ENCODE measurements at places on chromosomes 5 and 9.

DNA sequence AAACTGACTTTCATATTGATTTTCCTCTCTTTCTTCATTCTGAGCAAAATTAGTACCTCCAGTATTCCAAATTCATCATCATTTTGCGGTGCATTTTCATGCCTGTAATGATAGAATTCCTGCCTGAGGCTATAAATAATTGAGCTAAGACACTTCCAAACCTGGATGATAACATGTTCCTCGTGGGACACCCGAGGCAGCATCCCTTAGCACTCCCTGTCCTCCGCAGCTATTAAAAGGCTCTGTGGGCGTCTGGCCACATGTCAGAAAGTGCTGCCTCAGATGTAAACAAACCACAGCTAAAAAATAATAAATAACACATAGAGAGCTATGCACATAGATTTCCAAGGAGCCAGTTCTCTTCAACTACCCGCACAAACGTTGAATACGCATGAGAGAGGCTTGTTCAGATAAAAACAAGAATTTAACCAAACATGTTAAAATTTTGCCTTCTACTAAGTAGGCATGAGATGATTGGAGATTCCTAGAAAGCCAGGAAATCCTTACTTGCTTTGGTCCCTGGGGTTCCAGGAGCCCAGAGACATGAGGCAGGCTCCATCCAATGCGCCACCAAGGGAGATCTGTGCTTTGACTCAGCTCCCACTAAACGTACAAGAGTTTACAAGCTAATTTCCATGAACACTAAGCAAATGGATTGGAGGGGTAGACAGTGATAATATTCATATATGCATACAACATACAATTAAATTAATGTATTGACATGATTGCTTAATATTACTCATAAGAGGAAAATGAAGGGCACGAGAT, 82.7 kb downstream of the SHC3 start:
- no peak for DNase-seq

DNA sequence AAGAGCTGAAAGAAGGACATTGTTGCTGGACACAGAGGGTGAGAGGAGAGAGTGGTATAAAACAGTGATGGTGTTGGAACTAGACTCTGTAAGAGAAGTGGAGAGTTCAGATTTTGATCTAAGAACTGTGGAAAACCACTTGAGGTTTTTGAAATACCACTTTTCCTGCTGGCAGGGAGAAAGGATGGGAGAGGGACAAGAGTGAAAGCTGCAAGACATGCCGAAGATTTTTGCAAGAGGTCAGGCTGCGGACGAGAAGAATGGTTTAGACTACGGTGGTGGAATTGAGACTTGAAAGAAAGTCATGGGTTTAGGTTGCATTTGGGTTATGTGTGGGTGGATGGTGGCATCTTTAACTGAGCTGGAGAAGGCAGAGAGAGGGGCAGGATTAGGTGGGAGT, 202.2 kb upstream of the RPS23 start:
- DNase-seq = no peak

DNA sequence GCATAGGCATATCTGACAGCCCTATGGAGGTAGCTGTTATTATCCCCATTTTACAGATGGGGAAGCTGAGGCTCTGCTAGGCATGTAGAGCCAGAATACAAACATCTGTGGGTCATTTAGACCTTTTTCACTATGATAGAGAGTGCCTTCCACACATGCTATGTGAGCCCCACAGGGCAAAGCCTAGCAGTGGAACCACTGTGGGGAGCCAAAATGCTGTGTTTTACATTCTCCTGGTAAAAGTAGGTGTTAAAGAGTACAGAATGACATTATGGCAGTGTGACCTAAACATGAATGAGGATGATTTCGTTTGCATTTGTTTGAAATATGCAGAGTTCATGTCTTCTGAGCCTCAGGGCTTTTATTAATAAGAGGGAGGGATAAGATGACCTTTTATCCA, 265.2 kb downstream of the MAST4 start:
- no peak for DNase-seq

DNA sequence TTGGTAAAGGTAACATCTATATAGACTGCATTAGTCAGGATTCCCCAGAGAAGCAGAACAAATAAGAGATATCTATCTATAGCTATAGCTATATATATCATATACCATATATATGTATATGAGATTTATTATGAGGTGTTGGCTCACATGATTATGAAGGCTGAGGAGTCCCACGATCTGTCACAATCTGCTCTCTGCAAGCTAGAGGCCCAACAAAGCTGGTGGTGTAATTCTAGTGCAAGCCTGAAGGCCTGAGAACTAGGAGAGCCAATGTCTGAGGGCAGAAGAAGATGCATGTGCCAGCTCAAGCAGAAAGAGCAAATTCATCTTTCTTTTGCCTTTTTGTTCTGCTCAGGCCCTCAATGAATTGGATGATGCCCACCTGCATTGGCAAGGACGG, 102.2 kb upstream of the PLPPR1 start:
- no peak for DNase-seq

DNA sequence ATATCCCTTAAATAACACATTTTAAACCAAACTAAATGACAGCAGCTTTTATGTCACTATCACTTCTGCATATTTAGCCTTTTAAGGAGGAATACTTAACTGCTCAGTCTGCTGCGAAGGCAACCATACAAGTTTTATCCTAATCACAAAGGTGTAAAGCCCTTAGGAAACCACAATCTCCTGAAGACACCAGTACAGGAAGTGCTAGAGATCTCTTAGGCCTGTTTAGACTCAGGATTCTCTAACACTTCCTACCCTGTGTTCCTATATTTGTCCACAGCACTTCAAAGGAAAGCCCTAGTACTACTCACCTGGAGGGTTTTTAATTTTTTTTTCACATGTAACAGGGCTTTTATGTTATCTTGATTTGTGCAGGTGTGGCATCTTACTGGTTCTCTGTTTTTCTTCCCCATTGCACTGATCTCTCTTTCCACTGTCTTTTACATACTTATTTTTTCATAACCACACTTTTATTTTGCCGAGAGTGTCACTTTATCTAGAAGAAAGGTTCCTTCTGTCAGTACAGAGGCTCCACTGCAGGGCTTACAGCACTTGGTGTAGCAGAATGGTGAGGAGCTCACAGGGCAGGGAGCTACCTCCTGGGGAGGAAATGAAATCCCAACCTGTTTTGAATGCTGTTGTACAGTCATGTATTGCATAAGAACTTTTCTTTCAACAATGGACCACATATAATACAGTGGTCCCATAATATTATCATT, 1060.6 kb upstream of the ACO1 start:
- no peak for DNase-seq

GRCh38 chr5:42994555-42995359, 45.4 kb downstream of the ANXA2R start:
- peak; percentile 88 for DNase-seq

DNA sequence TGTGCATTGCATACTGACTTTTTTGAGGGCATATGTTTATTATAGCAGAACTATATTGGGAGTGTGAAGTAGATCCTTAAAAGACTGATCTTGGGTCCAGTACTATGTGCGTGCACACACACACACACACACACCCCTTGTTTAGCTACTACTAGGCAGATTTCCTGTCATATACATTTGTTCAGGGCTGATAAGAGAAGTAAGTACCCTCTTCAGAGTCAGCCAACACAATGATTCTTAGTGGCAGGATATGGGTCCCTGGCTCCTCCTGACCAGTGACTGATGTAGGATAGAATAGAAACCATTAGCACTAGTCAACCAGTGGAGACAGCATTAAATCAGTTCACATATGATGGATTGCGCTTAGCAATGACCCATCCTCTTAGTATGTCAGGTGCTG, 76.2 kb upstream of the MIER3 start:
- no peak for DNase-seq

DNA sequence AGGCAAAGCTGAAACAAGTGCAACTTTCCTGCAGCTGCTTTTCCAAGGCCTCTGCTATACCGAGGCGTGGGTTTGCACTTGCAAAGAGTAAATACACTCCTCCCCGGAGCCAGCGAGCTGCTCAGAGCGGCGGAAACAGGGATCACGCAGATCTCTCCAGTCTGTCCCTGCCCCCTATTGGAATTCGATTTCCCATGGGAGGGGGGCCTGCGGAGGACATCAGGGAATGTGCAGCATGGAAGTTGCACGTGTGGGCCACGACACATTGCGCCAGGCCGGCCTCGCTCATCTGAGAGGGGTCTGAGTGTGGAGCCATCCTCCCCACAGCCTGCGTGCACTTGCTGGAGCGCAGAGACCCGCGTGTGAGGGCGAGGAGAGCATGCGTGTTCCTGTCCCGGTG, 104.3 kb upstream of the PHYKPL start:
- DNase-seq = no peak

GRCh38 chr5:32029261-32029660, 144.9 kb downstream of the GOLPH3 start:
- no peak for DNase-seq

- no peak for DNase-seq
These were observed 255.9 kb downstream of the SAXO1 start for GRCh38 chr9:18776836-18777820.

DNA sequence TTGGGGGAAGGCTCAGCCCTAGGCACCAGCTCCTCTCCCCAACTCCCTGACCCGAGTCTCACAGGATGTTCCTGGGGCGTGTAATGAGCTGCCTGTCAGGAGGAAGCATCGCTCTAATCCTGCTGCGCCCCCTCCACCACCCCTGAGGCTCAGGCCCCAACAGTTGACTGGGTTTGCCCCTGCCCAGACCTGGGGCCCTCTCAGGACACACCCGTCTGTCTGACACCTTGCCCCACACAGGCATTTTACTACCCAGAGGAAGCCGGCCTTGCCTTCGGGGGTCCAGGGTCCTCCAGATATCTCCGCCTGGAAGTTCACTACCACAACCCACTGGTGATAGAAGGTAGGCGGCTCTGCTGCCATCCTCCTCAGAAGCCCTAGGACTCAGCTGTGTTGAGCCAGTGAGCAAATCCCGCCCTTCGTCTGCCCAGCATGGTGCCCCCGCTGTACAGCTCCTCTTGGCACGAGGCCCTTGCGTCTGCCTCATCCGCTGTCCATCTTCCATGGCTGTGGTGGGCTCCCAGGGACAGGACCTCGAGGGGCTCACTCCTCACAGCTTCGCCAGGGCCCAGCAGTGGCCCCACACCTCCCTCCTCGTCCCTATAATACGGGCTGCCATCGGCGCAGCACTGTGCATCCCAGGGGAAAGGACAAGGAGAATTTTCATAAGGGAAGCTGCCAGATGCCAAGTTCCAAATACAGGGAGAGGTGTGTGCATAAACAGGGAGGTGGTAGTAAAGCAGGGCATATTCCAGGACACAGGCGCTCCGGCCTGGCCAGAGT, 8.0 kb downstream of the DBH start:
- DNase-seq = no peak

- no peak for DNase-seq
These were observed 2.2 kb upstream of the ELL2 start for GRCh38 chr5:95963650-95964410.

GRCh38 chr9:96137671-96138429, 164.1 kb downstream of the HSD17B3 start:
- DNase-seq = no peak

DNA sequence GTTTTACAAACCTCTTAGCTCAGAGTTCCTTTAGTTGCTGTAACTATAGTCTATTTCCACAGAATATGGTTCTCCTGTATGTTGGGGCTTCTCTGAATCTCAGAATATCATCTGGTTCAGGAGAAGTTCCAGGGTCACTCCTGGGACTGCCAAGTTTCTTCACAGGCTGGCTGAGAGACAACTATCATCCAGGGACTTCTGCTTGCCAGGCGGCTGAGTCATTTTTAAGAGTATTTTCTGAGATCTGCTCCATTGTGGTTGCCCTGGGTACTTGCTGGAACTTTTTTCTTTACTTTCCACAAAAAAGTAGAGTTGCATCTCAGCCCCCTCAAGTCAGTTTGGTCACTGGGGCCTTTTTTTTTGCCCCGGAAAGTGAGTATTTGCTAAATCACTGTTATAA, 566.5 kb downstream of the LRRC70 start:
- no peak for DNase-seq

GRCh38 chr9:107044872-107045271, 181.9 kb downstream of the ZNF462 start:
- no peak for DNase-seq

DNA sequence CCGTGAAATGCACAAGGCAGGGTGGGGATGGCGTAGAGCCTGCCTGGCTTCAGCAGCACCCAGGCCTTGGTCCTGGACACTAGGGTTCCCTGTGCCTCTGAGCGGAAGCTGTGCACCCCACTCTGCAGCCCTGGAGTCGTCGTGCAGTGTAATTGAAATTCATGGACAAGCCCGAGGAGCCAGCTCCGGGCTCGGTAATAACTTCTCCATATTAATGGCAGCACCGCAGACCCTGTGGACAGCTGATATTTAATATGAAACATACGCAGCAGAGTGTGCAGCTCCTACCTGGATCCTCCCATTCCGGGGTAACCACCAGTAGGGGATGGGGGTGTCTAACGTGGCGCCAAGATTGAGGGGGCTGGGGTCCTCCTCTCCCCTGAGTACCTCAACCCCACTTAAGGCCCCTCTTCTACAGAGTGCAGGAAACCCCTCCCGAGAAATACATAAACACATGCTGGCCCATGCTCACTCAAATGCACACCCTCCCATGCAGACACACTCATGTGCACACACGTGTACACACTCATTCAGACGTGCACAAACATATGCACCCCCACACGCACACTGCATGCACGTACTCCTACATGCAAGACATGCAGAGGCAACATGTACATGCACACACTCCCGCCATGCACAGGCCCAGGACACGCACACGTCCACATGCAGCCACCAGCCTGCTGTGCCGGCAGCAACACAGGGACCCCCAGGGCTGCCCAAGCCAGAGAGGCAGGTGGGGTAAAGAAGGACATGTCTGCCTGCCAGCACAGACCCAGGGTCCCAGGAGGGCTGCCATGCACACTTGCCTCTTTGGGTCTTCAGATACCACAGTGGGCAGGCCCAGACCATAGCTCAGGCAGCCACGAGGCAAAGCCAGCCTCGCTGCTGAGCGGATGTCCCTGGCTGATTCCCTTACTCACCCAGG, 8.1 kb downstream of the ADAMTS2 start:
- DNase-seq = no peak

DNA sequence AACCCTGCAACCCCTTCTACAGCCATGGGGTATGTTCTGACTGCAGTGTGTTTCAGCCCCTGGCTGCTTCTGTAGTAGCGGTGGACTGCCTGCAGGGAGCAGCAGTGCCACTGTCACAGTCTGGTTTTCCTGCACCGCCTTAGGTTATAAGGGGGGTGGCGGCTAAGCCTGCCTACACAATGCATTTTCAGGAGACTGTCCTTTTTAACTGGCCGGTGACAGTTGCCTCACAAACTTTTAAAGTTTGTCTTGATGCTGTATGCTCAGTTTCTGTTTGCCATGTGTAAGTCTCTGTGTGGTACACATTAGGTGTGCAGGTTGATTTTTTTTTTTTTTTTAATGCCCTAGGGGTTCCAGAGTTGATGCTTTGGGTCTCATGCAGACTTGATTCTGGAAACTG, 53.0 kb downstream of the NUP214 start:
- DNase-seq = peak; percentile 75

- DNase-seq = no peak
These were observed 219.9 kb downstream of the COX7C start for GRCh38 chr5:86837610-86838009.

GRCh38 chr5:134547999-134548658, 22.7 kb downstream of the JADE2 start:
- DNase-seq = no peak

GRCh38 chr5:157548513-157549282, 26.9 kb downstream of the ADAM19 start:
- DNase-seq = no peak

- DNase-seq = no peak
These were observed 696.5 kb upstream of the CDH9 start for GRCh38 chr5:27734838-27735237.
